ENCODE measurements at places on chromosomes 2 and 18.

DNA sequence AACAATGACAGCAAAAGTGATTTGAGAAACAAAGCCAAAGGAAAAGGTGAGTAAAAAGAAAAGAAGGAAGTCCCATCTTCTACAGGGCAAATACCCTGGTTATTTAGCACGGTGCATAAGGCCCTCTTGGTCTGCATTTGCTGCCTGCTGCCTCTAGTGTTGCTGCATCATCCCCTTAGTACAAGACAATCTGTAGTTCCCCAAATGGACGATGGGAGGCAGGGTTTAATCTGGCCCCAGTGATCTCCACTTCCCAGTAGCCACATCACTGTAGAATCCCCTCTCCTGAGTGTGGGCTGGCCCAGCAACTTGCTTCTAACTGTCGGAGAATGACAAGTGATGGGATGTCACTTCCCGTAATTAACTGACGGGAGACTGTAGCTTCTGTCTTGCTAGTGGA lies 85.1 kb downstream of the CTAGE1 start:
- DNase-seq, result no peak

DNA sequence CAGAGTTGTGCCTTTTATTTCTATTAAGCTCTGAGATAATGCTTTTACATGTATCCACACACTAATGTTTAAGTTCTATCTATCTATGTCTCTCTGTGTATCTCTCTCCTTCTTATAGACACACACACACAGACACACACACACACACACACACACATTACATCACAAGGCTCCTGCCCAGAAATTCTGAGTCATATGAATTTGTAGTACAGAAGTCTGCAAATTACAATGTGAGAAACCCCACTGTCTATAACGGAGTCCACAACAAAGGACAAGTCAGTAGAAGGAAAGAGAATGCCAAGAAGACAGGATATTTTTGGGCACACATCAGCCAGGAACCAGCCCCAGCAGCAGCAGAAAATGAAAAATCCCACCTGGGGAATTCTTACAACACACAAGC lies 142.4 kb downstream of the EN1 start:
- DNase-seq, result no peak

- no peak for DNase-seq
These were observed 36.8 kb upstream of the CPS1 start for GRCh38 chr2:210519594-210519993.

DNA sequence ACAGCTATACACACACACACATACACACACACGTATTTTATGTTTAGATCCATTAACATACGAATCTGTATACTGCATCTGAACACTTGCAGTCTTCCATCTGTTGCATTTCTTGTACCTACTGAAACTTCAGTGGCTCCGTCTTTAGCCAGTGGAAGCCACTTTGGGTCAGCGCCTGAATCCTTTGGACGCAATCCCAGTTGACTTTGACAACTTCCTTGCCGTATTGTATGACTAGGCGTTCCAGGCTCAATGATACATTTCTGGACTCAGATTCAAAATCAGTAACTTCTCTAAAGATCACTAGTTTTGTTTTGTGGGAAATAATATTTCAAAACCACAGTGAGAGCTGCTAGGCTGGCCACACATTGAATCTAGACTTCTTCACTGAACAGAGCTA lies 101.5 kb upstream of the GPC1 start:
- DNase-seq, result no peak
